T1000 (cell line): ENCODE measurements at places on chromosomes 3 and 15.
A peak's percentile ranks its signal among the peaks of the same experiment; 100 is the strongest.

GRCh38 chr3:144363856-144364255 lies 392.2 kb downstream of the DIPK2A start:
- no peak for DNase-seq

GRCh38 chr15:88450125-88450798 lies 16.9 kb downstream of the MRPL46 start:
- DNase-seq, result peak; percentile 54

DNA sequence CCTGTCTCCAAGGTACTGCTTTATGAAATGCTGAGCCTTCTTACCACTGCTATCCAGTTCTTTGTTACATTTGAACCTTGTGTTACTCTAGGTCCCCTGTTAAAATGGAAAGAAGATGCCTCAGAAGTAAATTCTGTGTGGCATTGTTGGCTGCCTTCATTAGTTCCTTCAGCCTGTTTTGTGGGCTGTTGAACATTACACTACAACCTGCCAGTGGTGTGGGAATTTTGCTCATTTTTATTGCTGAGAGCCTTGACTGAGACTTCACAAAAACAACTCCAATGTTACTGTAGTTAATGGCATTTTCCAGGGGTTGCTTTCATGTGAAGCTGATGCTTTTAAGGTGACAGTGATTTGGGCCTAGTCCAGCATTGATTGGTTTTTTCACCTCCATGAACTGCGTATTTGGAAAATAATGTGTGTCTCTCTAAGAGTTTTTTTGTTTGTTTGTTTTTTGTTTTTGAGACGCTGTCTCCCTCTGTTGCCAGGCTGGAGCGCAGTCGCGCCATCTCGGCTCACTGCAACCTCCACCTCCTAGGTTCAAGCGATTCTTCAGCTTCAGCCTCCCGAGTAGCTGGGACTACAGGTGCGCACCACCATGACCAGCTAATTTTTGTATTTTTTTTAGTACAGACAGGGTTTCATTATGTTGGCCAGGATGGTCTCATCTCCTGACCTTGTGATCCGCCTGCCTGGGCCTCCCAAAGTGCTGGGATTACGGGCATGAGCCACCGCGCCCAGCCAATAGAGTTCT lies 4.3 kb downstream of the MAPK6 start:
- no peak for DNase-seq

GRCh38 chr15:29266052-29266582 lies 3.5 kb downstream of the NSMCE3 start:
- no peak for DNase-seq

DNA sequence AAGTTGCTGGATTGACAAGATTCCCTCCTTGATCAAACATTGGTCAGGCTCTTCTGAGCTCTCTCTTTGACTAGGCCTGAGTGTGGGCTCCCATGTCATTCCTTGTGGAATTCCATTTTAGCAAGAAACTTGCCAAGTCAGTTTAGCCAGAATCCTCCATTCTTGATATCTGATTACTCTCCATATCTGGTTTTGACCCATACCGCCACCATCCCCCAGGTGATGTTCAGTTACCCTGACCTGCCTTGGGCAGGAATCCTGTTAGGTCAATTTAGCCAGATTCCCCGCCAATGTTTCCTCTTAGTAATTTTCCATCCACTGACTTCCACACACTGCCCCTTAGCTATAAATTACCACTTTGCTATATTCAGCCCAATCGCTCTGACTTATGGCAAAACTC lies 1.0 kb upstream of the PCCB start:
- no peak for DNase-seq

DNA sequence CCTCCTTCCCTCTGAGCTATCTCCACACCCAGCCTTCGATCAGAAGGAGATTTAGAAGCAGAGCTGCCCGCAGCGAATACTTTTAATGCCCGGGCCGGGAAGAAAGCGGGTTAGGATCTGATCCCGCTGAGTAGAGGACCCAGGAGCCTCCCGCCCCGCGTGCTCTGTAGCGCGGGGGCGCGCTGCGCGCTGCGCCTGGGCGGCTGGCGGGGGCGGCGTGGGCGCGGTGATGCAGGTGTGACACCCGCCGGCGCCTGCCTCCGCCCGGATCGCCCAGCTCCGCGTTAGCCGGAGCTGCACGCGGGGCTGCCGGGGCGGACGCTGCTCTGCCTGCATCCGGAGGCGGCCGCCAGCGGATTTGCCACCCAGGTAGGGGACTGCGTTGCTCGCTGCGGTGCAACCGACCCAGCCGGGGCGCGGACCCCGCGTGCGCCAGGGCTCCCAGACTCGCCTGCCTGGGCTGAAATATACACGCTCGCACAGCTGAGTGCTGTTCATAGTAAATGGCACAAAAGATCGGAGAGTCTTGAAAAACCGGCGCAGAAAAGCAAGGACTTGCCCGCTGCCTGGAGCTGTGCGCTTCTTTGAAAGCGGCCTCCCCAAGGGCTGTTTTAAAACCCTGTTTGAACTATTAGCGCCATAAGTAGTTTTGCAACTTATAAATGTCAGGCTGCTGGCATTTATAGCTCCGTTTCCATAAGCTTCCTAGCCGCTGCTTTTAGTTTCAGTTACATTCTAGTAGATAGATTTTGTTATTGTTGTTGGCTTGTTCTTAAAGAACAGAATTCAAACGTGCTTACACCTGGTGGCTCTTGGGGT lies at the start of gene SV2B:
Gene SV2B (plus strand): TSS at position 263 of the 819 bp plus-strand sequence. CDS start 126,007 bp downstream, outside the sequence.
- no peak for DNase-seq

DNA sequence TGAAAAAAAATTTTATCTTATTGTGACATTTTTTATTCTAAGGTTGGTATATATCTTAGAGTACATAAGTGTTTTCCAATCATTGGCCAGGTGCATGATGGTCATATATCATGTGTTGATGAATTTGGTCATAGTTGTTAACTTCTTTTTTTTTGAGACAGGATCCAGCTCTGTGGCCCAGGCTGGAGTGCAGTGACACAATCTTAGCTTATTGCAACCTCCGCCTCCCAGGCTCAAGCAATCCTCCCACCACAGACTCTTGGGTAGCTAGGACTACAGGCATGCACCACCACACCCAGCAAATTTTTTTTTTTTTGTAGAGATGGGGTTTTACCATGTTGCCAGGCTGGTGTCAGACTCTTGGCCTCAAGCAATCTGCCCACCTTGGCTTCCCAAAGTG lies 44.0 kb downstream of the PCCB start:
- no peak for DNase-seq

DNA sequence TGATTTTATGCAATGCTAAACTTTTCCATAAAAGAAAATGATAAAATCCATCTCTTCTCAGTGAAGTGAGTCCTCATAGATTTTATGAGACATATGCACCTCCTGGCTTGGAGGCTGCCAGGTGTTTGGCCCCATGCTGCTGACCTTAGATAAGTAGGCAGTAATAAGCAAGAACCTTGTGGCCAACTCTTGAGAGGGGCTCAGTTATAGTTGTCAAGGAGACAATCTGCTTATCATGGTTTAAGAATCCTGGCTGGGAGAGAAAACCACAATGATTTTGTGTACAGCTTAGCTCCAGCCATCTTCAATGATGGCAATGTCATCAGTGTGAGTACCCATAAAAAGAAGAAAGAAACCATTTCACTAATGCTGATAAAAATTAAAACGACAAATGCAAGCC lies 252.1 kb downstream of the CPNE4 start:
- DNase-seq, result no peak

DNA sequence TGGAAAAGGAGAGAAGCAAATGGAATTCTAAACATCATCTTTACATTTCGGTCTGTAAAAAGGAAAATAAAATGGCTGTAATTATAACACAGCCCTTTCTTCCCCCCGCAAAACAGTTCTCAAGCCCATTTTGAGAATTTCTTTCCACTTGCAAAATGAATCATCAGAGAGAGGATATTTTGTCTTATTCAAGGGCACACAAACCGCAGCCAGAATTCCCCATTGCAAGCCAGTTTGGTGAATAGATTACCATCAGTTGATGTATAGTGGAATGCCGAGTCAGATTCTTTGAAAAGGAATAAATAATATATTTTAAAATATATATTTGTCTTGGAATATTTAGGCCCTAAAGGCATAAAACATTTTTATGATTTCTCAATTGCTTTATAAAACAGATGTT lies 420.4 kb upstream of the SEMA6D start:
- DNase-seq, result no peak

DNA sequence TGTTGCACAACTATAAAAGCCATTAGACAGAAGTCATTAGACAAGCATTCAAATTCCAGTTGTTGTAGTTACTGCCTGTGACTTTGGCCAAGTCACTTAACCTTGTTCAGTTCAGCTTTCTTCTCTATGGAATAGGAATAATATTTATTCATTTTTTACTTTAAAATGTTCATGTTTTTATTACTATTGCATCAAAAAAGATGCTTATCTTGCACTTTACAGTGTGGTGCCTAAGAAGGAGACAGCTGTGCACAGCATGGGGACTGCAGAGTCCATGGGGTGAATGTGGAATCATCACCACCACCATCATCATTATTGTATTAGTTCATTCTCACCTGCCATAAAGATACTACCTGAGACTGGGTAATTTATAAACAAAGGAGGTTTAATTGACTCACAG lies 504.2 kb downstream of the SOX2 start:
- no peak for DNase-seq

GRCh38 chr15:51192521-51193280 lies 98.0 kb upstream of the TNFAIP8L3 start:
- DNase-seq, result peak; percentile 29

DNA sequence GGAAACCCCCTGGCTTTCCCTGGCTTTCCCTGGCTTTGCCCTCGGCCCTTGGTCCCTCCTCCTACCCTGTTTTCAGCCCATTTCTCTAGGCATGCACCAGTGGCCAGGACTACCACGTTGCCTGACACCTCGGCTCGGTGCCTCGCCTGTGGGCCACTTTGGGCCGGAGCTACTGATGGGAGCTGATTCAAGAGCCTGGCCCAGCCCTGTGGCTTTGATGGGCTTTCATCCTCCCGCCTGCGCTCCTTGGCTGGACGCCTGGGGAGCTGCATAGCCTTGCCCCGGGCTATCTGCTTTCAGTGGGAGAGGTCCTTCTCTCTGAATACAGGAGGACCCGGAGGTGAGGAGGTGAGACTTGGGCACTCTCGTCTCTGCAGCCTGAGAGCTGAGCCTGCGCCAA lies 192.7 kb upstream of the HES1 start:
- no peak for DNase-seq

- no peak for DNase-seq
Observed at GRCh38 chr15:66833803-66834202, 131.8 kb downstream of the SMAD6 start.

GRCh38 chr3:19652336-19652735 lies 281.7 kb downstream of the EFHB start:
- DNase-seq, result no peak

GRCh38 chr3:14774431-14774830 lies 44.3 kb upstream of the FGD5 start:
- no peak for DNase-seq

DNA sequence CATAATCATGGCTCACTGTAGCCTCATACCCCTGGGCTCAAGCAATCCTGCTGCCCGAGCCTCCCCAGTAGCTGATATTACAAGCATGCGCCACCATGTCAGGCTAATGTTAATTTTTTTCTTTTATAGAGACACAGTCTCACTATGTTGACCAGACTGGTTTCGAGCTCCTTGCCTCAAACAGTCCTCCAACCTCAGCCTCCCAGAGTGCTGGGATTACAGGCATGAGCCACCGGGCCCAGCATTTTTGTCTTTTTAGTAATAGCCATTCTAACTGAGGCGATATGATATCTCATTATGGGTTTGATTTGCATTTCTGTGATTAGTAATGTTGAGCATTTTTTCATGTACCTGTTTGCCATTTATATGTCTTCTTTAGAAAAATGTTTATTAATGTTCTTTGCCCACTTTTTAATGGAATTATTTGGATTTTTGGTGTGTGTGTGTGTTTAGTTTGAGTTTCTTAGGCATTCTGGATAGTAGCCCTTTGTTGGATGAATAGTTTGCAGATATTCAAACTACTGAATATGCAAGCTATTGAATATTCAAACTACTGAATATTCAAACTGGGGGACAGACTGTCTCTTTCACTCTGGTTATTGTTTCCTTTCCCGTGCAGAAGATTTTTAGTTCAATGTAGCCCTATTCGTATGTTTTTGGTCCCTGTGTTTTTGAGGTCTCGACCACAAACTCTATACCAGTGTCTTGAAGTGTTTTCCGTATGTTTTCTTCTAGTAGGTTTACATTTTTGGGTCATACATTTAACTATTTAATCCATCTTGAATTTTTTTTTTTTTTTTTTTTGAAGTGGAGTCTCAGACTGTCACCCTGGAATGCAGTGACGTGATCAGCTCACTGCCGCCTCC lies 39.2 kb downstream of the CCDC66 start:
- DNase-seq, result no peak

DNA sequence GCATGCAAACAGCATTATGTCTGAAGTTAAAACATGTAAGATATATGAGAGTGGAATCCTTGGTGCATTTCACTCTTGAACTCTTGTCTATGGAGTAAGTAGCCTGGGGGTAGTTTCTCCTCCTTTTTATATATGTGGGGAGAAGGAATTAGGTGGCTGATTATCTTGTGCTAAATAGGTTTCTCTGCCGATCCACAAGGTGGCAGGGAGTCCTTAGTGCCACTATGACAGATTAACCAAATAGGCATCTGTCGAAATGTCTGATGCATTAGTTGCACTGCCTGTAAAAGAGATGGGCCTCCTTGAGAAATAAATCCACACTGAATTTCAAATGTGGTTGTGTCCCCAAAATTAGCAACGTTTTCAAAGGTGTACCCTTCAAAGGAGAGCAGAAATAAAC lies 170.1 kb downstream of the CNTN4 start:
- no peak for DNase-seq

DNA sequence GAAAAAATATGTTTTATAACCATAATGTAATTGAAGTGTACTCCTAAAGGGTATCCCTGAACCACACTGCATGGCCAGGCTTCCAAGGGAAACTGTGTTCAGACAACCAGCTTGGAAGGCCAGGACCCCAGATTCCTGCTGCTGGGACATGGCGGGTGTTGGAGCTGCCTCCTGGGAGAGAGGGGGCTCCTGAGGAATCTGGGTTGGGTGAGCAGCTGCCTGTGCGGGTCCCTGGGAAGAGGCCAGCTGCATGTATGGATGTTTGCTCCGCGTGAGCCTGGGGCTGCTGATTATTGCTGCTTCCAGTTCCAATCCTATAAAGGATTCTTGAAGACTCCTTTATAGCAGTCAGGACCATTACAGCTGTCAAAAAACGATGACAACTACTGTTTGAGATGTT lies 348.6 kb upstream of the ICE2 start:
- DNase-seq, result no peak

GRCh38 chr3:46887980-46888494 lies 10.5 kb downstream of the PTH1R start:
- DNase-seq, result no peak

DNA sequence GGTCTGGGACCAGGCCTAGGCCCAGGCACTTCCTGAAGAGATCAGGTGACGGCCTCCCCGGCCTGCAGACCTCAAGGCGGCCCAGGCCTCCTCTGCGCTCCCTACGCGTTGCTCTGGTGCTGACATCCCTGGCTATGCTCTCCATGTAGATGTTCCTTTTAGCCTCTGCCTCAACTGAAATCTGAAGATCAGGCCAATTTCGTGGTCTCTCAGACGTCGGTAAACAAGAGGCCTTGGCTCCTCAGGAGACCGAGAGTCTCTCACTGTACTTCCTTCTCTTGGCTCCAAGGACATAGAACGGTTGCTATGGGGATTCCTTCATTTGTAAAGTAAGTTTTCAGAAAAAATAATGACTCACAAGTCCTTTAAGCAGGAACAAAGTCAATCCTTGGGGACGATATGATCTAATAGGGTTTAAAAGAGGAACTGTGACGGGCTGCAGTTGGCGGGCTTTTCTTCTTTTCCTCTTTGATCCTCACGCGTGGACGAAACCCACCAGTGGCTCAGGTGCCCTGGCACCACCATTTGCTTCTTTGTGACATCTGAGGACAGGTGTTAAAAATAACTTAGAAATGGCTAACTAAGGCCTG lies 55.6 kb upstream of the CGNL1 start:
- DNase-seq, result no peak
